ENCODE measurements at places on chromosomes 12 and 14. TPM values are rescaled to one million over a fixed set of nuclear protein-coding genes. Genes with fewer than 3 reads are reported as not detected.
A peak's percentile ranks its signal among the peaks of the same experiment; 100 is the strongest.

Gene RHOJ
- total RNA-seq, result not detected

Gene PTPRQ
- total RNA-seq, result not detected

Gene SPX
- total RNA-seq, result 0.16 TPM

Gene PGF
- total RNA-seq, result 6.3 TPM

Gene PLXNC1
- total RNA-seq, result 6.5 TPM

Gene GDF11
- total RNA-seq, result 12.6 TPM

DNA sequence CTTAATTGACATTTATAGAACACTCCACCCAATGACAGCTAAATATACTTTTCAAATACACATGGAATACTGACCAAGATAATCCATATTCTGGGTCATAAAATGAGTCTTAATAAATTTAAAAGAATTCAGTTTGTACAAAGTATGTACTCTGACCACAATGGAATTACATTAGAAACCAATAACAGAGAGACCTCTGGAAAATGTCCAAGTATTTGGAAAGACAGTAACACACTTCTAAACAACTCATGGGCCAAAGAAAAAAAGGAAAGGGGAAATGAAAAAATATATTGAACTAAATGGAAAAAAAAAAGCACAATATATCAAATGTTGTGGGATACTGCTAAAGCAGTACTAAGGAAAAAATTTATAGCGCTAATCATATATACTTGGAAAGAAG, 52.0 kb downstream of the CRACR2A start:
- no peaks in the 10 kb centered on the region for H3K36me3 ChIP-seq
- no peak overlapping the region for H3K4me3 ChIP-seq
- no peaks in the 10 kb centered on the region for H3K4me1 ChIP-seq

DNA sequence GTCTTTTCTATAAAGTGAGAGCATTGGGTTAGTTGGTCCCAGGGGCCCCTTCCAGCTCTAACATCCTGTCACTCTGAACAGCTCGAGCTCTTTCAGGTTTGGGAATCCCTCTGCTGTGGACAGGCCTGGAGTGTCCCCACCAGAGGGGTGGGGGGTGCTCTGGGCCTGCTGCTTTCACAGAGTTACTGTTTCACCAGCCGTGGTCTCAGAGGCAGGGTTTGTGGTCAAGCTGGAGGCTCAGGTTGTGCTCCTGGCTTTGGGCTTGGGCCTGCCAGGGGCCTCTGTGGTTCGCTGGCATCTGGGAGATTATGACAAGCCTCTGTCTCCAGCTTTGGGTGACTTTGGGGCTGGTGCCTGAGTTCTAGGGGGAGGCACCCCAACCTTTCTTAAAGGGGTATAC, 59.6 kb downstream of the FBXL14 start:
- DNase-seq, result no peak
- H3K4me3 ChIP-seq, result no peak overlapping the region
- peaks cover 7% of the 10 kb centered on the region for H3K4me1 ChIP-seq
- no peak overlapping the region for H3K27ac ChIP-seq

DNA sequence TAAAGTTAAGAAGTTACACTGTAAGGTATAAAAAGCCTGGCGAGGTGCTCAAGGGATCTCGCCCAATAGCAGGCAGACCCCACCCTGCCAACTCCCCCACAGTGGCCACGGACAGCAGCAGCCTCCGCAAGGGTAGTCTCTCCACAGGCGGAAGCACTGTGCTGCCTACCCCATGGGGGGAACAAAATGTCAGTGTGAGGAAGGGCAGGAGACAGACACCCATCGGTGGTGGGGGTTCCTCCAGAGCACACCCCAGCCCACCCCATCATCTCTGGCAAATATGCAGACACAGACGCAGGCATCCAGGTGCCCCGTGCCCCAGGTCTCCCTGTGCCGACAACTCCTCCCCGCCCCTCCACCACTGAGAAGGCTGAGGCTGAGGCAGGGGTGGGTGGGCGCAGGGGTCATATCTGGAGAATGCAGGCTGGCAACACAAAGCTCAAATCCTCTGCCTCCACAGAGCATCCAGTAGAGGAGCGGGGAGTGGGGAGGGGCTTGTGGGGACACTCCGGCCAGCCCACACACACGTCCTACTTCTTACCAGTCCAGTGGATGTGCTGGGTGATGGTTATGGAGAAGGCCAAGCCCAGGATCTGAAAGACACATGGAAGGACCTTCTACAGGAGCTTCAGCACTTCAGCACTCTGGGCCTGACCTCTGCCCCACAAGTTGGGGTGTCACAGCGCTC, 68.3 kb upstream of the DDX11 start:
- H3K36me3 ChIP-seq, result no peaks in the 10 kb centered on the region
- no peaks in the 10 kb centered on the region for H3K4me1 ChIP-seq
- no peak overlapping the region for H3K27ac ChIP-seq
- no peaks in the 10 kb centered on the region for H3K27me3 ChIP-seq

GRCh38 chr12:5000204-5000603, 43.5 kb upstream of the KCNA5 start:
- no peak for DNase-seq
- H3K27ac ChIP-seq, result no peak overlapping the region
- H3K27me3 ChIP-seq, result no peaks in the 10 kb centered on the region
- H3K4me1 ChIP-seq, result no peaks in the 10 kb centered on the region

- H3K27ac ChIP-seq, result peak overlapping the region; percentile 84
- H3K4me1 ChIP-seq, result peaks cover 22% of the 10 kb centered on the region
- peak overlapping the region; percentile 60 for H3K4me3 ChIP-seq
Measured at GRCh38 chr12:104138797-104139152, 765 bp upstream of the NFYB start.

Measured in GM23338 (cell line).